Glomerular endothelial cell (primary cell): ENCODE measurements at places on chromosomes 2 and 18.
A peak's percentile ranks its signal among the peaks of the same experiment; 100 is the strongest.

GRCh38 chr2:25276569-25277465 is 64.9 kb downstream of the DNMT3A start:
- no peak for DNase-seq

DNA sequence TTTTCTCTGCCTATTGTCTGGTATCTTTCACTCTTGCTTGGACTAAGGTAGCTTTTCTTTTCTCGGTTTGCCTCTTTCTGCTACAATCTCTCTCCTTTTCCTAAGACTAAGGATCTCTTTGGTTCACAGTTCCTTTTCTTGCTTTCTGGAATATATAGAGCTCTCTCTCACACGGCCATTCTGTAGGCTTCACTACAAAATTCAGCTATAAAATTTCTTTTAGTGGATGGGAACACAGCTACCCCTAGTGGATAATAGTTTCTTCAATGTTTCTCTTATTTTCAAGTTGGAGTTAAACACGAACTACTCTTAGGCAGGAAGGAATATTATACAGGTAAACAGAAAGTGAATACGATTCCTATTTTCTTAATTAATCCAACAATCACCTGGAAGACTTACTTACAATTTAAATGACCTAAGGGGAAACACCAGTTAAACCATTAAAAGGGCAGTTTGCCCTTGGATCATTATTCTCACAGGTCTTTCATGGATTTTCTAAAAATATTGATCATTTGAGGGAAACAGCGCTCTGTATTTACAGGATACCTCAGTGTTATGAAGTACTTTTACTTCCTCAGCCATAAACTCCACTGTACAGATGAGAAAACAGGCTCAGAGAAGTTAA is 140.5 kb downstream of the LRP2 start:
- DNase-seq: peak; percentile 16

GRCh38 chr2:31054842-31055388 is 83.3 kb downstream of the GALNT14 start:
- no peak for DNase-seq

GRCh38 chr2:218961651-218962570 is 2.4 kb downstream of the CDK5R2 start:
- no peak for DNase-seq

DNA sequence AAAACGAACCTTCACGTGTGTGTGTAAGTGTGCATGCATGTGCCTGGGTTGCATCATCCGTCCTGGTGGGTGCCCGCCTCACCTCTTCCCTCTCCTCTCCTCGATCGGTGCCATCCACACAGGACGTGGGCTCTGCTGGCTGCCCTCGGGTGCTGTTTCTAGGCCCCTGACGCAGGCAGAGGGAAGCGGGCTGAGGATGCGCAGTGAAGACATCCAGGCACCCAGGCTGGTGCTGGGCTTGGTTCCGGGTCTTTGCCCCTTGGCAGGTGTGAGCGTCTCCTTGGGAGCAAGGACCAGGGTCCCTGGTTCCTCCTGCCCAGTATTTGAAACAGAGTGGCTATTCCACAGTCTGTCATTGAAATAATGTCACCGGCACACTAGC is 6.2 kb upstream of the ADCY3 start:
- no peak for DNase-seq

DNA sequence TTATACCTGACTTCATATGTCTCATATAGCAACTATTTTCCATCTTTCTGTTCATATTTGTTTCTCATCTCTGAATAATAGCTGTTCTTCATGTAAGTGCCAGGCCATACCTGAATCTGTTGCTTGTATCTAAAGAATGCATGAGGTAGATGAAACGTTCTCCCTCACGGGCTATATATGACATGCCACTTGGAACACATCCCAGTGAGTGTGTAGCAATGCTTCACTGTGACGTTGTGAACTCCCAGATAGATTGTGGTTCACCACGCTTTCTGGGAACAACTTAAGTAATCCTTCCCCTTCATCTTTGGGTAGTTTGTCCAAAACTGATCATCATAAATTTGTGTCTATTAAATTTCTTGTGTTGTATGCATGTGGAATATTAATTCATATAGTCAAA is 60.1 kb downstream of the RDH14 start:
- DNase-seq: no peak

DNA sequence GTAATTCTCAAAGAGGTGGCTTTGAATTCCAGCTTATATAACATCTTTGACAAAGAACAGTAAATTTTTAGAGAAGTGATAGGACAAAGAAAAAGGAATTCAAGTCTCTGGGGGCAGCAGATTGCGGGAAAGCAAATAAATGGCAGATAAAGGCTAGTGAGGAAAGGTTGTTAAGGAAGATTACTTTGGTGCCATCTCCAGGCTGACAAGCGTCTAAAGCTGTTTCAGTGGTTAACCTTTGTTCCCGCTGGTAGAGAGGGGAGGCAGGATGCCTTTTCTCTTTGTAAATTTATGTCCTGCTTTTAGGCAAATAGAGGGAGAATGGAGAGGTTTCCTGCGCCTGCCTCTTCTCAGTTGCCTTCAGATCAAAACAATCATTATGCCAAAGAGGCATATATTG is 431.2 kb upstream of the CHST9 start:
- DNase-seq: no peak

DNA sequence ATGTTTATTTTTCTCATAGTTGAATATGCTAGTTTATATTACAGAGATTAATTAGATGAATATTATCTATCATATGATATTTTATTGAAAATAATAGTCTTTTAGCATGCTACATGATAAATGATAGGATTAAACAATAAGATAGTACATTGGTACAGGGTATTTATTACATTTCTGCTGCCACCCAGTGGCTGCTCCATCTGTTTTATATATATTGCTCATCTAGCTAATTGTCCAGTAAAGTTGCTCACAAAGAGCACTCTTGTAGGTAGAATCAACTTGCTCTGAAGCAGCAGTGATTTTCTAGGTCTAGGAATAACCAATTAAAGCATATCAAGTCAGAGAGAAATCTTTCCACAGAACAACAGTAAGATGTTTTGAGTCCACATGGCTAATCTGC is 183.3 kb downstream of the ASXL3 start:
- DNase-seq: no peak

- DNase-seq: no peak
These were observed 24.6 kb upstream of the DYSF start for GRCh38 chr2:71428472-71429383.

- no peak for DNase-seq
These were observed 47.0 kb downstream of the EFEMP1 start for GRCh38 chr2:55876429-55877086.

DNA sequence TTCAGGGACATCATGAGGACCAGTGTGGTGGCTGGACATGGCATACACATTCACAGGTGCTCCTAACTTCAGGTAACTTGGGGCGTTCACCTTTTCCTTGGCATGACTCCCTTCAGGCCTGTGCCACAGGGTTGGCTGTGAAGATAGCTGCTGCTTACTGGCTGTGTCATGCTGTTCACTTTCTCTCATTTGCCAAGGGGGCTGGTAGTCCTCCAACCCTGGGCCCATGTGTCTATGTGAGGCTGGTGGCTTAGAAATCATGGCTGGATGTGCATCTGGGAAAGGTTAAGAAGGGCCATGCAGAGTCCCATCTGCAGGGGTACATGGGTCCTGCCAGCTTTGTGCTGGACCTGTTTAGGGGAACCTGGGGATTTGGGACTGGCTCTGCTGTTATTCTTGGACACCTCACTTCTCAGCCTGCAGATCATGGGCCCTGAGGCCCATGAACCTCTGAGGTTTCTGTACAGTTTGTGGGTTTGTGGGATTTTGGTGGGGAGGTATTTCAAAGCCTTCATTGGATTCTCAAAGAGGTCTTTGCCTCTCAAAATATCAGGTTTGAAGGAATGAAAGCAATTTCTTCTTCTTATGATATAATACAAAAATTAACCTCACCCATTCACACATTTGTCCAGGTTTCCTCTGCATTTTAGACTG is 62.9 kb downstream of the FHOD3 start:
- DNase-seq: no peak

DNA sequence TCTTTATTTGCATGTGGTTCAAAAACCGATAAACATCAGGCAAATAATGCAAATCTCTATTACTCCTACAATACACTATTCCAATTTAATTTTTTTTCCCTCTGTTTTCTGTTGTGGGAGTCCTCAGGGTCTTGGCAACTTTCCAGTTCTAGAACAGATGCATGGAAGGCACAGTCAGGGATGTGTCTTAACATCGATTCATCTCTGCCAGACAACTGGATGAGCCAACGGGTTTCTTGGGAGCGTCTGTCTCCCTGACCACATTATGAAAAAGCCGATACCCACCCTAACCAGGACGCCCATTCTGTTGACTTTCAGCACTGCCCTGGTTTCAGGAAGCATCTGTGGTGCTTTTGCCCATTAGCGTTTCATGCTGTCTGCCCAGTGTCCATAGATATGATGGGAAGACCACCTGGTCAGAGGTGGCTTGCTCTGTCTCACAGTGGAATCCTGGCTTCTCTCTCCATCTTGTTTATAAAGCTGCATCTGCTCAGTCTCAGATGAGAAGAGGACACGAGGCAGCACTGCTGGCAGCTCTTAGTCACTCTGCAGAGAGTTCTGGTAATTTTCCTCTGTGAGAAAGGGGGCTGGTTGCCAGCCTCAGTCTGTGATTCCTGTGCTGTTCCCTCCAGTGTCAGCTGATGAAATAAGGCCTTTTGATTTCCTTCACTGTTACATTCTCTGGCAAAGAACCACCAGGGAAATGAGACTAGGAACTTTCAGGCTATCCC is 57.9 kb upstream of the KCNE4 start:
- no peak for DNase-seq

DNA sequence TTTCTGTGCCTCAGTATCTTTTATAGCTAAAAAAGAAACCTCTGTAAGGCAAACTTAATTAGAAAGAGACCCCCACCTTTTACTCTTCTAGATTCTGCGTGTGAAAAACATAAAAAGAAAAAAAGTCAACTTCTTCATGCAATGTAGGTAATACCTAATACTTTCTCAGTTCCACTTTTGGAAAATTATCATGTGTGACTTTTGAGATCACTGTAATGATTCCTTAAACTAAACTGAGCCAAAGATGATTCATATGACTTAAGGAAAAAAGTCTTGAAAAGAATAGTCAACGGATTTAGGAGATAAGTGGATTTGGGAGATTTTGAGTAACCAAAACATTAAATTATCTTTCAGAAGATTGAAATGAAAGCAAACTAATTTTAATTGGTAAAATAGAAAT is 48.9 kb downstream of the PLEKHA3 start:
- no peak for DNase-seq

DNA sequence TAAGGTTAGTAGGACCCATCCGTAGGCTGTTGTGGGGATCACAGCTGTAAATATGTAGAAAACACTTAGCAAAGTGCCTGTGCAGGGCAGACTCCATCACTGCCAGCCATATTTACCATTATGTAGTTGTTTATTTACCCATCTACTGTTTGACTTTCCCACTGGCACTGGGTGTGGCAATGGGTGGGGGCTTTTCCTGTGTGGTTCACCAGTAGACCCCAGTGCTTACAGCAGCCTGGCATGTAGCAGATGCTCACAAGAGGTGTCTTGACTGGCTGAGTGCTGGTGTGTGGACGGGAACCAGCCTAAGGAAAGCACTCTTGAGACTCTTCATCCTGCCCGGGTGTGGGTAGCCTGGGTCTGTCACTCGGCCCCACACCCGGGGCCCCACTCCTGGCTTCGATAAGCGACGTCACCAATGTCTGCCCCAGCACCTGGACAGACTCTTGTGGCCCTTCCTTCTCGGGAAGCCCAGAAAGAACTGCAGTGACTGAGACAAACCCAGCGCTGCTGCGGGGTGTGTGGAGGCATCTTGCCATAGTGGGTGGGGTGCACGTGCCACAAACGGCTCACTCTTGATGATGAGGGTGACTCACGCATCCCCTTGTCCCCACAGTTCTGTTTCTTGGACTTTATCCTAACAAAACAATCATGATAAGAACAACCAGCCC is 78.3 kb downstream of the HDAC4 start:
- no peak for DNase-seq

- no peak for DNase-seq
These were observed 17.5 kb upstream of the POLI start for GRCh38 chr18:54251606-54252390.

DNA sequence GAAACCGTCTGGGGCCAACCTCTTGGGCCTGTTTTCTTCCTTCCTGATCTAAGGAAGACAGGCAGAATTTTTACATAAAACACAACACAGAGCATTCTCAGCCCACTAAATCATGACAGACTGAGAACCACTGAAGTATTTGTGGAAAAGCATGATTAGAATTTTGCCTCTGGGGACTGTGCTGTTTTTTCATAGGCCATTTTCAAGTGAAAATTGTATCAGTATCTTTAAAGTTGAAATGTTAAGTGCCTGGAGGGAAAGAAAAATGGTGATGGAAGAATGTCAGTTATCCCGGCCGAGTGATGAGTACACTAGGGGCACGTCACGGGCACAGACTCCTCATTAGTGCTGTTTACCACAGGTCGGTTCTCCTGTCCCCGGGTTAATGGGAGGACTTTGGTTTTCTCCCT is 36.9 kb downstream of the EHD3 start:
- no peak for DNase-seq

DNA sequence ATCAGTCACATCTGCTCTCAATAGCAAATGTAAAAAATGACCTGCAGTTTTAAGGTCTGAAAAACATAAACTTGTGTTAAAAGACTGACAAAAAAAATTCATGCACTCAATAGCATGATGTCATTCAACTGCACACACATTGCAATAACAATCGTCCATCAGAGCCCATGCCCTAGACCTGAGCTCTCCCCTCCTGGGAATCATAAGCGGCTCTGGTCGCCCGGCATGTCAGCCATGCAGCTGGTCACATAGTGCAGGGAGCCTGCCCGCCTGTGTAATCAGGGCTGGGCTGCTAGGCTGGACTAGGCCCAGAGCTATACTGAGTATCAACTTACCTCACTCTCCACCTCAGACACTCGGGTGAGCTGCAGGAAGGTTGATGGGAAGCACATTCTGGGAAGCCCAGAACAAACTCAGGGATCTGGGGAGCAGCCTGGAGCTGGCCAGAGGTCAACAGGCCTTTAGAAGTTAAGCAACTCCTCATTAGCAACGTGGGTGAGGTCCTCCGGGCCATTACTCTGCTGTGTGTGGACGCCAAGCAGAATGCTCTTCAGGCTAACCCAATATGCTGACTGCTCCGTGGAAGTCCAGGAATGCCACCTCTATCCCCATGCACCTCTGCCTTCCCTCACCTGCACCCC is 165.5 kb downstream of the TTC32 start:
- no peak for DNase-seq

- no peak for DNase-seq
These were observed 76.5 kb upstream of the HPCAL1 start for GRCh38 chr2:10226038-10226724.

- no peak for DNase-seq
These were observed 17.8 kb upstream of the SPAG16 start for GRCh38 chr2:213266421-213266820.

- DNase-seq: no peak
These were observed 129.9 kb downstream of the ZBTB7C start for GRCh38 chr18:48279312-48279711.

- DNase-seq: no peak
These were observed 19.6 kb downstream of the AQP12A start for GRCh38 chr2:240711296-240711695.

DNA sequence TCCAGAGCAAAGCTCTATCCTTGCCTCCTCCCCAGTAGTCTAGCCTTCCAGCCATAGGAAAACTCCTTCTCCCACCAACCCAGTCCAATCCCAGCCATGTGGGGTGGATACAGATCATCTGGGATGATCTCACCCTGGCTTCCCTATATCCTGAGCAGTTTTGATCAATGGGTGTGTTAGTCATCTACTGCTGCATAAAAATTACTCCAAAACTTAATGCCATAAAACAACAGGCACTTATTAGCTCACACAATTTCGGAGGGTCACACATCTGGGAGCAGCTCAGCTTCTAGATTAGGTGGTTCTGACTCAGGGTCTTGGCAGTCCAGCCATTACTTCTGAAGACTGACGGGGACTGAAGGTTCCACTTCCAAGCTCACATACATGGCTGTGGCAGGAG is 190.4 kb downstream of the SPP2 start:
- no peak for DNase-seq

GRCh38 chr2:108396845-108397244 is 19.1 kb downstream of the SULT1C4 start:
- no peak for DNase-seq
